A549 treated with AZD2906 at 1 μM for 4 hours (cell line): ENCODE measurements at places on chromosomes 12 and 14. TPM values are rescaled to one million over a fixed set of nuclear protein-coding genes. Genes with fewer than 3 reads are reported as not detected.

TAS2R7 gene
- total RNA-seq, result not detected in 5 replicates

SLC41A2 gene
- total RNA-seq, result 20.9 to 24.0 TPM (median 23.0 TPM) in 5 replicates

SLC6A13 gene
- total RNA-seq, result 0.22 to 0.36 TPM (median 0.26 TPM) in 5 replicates

TCL1B gene
- not detected in 5 replicates for total RNA-seq

STYK1 gene
- total RNA-seq, result 0.16 to 0.28 TPM (median 0.18 TPM) in 5 replicates
